Stomach (tissue), 19 donors: ENCODE measurements at places on chromosomes 3 and 15. TPM values are rescaled to one million over a fixed set of nuclear protein-coding genes. Genes with fewer than 3 reads are reported as not detected.

DNA sequence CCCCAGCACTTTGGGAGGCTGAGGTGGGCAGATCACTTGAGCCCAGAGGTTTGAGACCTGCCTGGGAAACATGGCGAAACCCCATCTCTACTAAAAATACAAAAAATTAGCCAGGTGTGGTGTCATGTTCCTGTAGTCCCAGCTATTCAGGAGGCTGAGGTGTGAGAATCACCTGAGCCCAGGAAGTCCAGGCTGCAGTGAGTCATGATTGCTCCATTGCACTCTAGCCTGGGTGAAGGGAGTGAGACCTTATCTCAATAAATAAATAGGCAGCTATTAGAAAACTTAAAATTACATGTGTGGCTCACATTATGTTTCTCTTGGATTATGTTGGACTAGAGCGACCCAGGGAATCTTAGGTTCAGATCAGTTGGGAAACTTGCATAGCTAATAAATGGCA is 69.7 kb downstream of the RPLP1 start:
- peak; percentile 54 for DNase-seq

DNA sequence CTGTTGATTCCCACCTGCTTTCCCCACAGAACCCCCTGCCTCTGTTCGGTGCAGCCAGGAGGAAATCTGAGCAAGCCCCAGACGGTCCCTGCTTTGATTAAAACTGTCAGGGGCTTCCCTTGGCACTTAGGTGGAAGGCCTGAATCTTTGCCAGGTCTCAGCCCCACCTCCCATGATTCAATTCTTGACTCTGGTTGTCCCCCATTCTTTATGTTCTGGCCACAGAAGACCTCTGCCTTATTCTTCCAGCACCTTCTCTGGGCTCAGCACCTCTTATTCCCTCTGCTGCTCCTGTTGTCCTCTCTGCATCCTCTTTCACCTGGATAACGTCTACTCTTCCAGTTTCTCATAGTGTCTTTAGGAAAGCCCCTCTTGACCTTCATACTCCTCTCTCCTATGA is 349.4 kb downstream of the PTPRG start:
- no peak for DNase-seq

- no peak for DNase-seq
Measured at GRCh38 chr3:160090653-160091052, 102.0 kb downstream of the IL12A start.

GRCh38 chr3:101680466-101680865 is 3.5 kb upstream of the ZBTB11 start:
- no peak for DNase-seq

- no peak for DNase-seq
Measured at GRCh38 chr15:64224511-64224910, 61.7 kb upstream of the PPIB start.

- no peak for DNase-seq
Measured at GRCh38 chr3:69881756-69882428, 117.6 kb upstream of the SAMMSON start.

DNA sequence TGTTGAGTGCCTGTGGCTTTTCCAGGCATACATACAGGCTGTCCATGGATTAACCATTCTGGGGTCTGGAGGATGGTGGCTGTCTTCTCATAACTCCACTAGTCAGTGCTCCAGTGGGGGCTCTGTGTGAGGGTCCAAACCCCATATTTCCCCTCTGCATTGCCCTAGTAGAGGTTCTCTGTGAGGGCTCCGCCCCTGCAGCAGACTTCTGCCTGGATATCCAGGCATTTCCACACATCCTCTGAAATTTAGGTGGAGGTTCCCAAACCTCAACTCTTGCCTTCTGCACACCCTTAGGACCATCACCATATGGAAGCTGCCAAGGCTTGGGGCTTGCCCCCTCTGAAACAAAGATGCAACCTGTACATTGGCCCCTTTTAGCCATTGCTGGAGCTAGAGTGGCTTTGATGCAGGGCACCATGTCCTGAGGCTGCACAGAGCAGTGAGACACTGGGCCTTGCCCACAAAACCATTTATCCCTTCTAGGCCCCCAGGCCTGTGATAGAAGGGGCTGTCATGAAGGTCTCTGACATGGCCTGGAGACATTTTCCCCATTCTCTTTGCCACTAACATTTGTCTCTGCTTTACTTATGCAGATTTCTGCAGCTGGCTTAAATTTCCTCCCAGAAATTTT is 400.1 kb upstream of the MDFIC2 start:
- no peak for DNase-seq

DNA sequence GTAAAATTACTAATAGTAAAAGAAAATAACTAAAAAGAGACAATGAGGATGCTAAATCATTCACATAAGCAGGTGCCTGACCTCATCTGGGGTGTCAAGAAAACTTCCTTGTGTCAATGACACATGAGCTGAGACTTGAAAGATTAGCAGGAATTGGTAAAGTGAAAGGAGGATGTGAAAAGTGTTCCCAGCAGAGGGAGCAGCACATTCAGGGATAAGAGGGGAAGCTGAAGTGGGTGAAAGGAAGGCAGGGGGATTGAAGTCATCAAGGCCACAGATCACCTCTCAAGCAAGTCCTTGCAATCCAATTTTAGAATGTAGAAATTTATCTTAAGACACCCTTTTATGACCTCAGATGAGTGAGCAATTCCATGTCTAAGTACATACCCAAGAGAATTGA is 60.2 kb upstream of the ACP3 start:
- DNase-seq = peak; percentile 40

DNA sequence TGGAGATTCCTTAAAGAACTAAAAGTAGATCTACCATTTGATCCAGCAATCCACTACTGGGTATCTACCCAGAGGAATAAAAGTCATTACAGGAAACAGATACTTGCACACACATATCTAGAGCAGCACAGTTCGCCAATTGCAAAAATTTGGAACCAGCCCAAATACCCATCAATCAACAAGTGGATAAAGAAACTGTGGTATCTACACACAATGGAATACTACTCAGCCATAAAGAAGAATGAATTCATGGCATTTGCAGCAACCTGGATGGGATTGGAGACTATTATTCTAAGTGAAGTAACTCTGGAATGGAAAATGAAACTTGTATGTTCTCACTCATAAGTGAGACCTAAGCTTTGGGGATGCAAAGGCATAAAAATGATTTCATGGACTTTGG is 23.8 kb downstream of the SLC7A14 start:
- DNase-seq = no peak

DNA sequence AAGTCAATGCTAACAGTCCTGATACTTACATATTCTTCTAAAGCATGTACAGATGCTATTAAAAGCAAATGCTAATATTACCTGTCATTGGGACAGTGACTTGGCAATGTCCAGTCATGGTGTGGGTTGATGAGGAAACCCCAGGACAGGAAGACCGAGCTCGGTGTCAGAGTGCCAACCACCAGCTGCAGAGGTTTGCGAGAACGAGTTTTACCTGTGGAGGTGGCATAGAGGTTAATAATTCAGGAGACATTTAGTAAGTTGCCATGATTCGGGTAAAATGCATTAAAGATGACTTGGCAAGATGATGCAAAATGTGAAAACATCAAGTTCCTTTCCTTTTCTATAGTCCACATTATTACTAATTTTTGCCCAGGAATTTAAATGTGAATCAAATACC is 94.5 kb downstream of the ABI3BP start:
- no peak for DNase-seq

- no peak for DNase-seq
Measured at GRCh38 chr3:158808697-158809096, 6.8 kb downstream of the MFSD1 start.

DNA sequence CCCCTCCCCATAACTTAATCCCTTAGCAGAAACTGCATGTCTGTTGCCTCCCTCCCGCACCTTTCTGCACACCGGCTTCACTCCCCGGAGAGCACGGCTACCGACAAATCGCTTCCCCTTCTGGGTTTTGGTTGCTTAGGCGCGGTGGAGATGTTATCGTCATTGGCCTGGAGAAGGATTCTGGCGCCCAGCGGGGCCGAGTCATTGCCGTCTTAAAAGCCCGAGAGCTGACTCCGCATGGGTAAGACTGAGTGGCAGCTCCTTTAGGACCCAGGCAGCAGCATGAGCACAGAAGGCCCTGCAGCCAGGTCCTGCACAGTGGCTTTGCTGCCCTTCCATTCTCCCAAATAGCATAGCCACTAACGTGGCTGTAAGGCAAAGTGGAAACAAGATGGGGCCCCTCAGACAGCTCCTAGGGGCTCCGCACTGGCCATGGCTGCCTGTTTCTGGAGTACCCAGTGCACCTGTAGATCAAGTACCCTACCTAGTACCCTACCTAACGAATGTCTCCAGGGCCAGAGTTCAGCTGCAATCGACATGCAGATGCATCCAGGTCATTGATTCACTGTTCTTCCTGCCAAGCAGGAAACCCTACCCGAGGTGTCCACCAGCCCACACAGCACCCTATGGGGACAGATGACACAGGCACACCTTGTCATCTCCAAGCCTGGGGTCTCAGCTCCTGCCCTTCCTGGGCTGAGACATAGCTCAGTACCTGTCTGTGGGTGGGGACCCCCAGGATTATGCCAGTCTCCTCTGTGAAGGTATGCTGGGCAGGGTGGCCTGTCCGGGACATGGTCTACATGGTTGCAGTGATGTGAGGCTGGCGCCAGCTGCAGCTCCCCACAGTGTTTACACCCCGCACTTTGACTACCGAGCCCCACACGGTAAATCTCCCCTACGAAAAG is 147.6 kb downstream of the LRRK1 start:
- no peak for DNase-seq

GRCh38 chr3:14457999-14458398 is 55.6 kb downstream of the SLC6A6 start:
- DNase-seq = peak; percentile 53

DNA sequence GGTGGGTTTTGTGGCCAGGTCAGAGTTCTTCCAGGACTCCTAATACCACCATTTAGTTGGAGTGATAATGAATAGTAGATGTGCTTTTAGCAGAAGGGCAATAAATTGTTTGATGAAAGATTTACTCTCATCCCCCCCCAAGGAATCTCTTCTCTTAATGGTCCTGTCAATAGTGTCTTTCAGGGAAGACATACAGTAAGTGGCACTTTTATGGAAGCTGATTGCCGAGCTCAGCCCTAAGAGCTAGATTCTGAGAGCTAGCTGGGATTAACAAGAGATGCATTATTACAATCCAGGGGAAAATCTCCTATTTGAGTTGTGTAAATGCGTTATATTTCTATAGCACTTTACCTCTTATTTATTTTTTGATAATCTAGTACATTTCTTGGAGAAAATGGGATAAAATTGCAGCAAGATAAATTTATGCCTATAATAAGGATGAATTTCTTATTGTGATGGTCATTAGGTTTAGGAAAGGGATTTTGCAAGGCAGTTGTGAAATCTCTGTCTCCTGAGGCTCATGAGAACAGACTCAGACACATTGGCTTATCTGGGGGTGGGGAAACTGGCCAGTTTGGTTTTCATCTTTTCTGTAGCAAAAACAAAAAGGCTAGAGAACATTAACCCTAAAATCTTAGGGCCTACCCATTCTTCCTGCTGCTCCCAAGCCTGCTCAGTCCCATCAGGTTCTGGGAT is 41.6 kb upstream of the CLSTN2 start:
- DNase-seq = no peak

GRCh38 chr15:72835294-72835890 is 51.8 kb upstream of the ADPGK start:
- peak; percentile 44 for DNase-seq

- no peak for DNase-seq
Measured at GRCh38 chr3:114718071-114718897, 424.5 kb downstream of the TIGIT start.

GRCh38 chr3:192869131-192870031 is 48.3 kb downstream of the MB21D2 start:
- DNase-seq = no peak

- DNase-seq = peak; percentile 90
Measured at GRCh38 chr3:88203642-88204055, 53.9 kb downstream of the C3orf38 start.

GRCh38 chr15:97319291-97319690 is 641.2 kb upstream of the ARRDC4 start:
- no peak for DNase-seq

- DNase-seq = no peak
Measured at GRCh38 chr3:12014613-12015012, 10.4 kb downstream of the SYN2 start.

DNA sequence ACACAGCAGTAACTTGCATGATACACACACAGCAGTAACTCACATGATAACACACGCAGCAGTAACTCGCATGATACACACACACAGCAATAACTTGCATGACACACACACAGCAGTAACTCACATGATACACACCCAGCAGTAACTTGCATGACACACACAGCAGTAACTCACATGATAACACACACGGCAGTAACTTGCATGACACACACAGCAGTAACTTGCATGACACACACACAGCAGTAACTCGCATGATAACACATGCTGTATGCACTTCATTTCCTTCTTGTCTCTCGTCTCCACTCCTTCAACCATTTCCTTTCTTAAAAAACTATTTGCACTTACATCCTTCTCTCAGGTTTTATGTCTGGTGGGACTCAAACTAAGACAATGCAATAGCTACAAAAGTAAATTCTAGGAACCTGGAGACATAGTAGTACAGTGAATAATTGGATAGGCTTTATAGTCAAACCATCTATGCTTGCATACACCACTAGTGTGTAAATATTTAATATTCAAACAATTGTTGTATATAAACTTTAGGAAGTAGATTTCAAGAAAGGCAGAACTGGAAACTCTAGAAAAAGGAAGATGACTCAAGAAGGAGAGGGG is 130.8 kb downstream of the UACA start:
- DNase-seq = peak; percentile 26

DNA sequence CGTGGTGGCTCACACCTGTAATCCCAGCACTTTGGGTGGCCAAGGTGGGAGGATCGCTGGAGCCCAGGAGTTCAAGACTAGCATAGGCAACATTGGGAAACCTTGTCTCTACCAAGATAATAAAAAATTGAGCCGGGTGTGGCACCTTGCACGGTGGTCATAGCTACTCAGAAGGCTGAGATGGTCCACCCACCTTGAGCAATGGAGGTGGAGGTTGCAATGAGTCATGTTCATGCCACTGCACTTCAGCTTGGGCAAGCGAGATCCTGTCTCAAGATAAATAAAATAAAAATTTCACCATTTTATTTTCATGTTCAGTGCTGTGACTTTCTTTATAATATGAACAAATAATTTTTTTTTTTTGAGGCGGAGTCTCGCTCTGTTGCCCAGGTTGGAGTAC is 12.5 kb downstream of the MAPK6 start:
- DNase-seq = no peak

ADGRG7 gene
- total RNA-seq = not detected

PRR20G gene
- not detected for total RNA-seq

CIP2A gene
- total RNA-seq = not detected

PIGZ gene
- 11.2 TPM for total RNA-seq

FOXL2NB gene
- total RNA-seq = not detected

AQR gene
- total RNA-seq = 6.4 TPM

CDHR4 gene
- not detected for total RNA-seq

TM2D3 gene
- total RNA-seq = 63.4 TPM

MAP2K5 gene
- 1.8 TPM for total RNA-seq

MBNL1 gene
- 325 TPM for total RNA-seq

MNS1 gene
- 4.4 TPM for total RNA-seq

SETD5 gene
- total RNA-seq = 150 TPM

APOD gene
- total RNA-seq = 33.0 TPM
